ENCODE measurements at places on chromosomes 2 and 18.

DNA sequence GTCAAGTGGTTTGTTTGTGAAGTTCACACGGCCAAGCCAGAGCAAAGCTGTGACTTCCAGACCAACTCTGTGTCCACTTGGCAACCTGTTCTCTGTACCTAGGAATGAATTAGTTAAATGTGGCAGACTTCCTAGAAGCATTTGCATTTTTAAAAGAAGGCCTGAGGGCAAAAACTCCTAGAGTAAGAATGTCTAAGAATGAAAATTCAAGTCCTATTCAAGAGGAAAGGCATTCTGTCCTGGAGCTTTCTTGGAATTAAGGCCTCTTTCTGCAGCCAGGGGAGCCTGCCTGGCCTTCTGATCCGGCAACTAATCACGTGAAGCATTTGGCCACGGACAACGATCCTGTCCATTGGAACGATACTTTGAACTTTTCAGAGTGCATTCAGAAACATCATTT lies 155.0 kb downstream of the SETBP1 start:
- no peak for DNase-seq

DNA sequence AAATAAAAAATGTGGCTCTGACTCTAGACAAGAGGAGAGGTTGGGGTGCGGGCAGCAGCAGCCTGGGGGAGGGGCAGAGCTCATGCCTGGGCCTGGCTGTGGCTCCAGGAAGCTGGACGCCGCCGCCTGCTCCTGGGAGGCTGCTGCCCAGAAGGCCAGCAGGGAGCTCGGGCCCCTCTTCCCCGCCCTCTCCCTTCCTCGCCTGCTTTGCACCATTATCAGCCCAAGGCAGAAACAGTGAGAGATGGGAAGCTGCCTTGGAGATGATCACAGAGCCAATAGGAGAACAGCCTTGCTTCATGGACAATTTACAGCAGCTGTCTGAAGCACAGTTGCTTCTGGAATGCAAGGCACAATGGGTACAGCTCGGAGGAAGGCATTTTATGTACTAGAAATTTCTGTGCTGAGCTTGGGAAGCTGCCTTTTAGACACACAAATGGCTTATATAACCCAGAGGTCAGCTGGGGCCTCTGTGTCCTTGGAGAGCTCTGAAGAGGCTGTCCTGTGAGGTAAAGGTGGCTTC lies 55.3 kb upstream of the AFF3 start:
- DNase-seq: no peak

GRCh38 chr2:164141271-164141670 lies 405.5 kb upstream of the FIGN start:
- no peak for DNase-seq

DNA sequence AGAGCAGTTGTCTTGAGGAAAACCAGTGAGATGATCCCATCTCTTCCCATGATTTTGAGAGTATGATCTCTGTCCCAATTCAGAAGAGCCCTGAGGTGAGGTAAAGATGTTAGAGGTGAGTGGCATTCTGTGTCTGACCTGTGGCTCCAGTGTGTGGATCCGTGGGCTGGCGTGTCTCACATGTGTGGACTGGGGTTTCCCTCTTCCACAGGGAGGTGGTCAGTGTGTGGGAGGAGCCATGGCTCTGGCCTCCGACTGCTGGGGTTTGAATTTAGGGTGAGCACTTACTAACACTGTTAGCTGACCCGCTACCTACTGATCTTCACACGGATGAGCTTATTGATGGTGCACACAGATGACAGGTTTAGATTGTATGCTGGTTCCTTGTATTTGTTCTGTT lies 31.2 kb downstream of the ASAP2 start:
- no peak for DNase-seq

DNA sequence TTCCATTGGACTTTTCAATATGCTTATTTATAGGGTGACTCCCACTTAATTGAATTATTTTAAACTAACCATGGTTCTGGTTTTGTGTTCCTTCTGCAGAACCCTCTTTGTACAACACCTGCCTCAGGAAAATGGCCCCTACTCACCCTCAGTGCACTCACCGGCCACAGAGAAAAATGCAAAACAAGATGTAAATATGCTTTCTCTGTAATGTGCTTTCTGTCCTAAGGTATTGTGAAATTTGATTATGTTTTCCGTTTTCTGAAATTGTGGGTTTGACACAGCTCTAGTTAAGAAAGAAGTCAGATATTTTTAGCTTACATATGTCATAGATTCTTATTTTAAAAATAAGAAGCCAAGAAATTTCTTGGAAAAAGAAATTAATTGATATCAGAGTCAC lies 357.7 kb upstream of the SMIM21 start:
- DNase-seq: no peak

DNA sequence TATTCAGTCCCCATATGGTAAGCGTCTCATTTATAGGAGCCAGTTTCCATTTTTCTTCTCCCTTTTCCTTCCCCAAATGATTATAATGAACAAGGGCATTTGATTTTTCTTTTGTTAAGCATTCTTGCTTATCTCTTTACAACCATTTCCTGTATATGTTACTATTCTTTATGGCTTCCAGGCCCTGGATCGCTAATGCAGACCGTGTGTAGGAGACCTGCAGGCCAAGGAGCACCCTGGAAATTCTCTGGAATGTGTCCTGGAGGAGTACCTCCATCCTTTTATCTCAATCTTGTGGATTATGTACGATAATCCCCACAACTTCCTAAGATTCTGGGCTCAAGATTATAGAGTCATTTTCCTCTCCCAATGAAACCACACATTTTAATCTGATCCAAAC lies 439.6 kb upstream of the MMADHC start:
- no peak for DNase-seq

DNA sequence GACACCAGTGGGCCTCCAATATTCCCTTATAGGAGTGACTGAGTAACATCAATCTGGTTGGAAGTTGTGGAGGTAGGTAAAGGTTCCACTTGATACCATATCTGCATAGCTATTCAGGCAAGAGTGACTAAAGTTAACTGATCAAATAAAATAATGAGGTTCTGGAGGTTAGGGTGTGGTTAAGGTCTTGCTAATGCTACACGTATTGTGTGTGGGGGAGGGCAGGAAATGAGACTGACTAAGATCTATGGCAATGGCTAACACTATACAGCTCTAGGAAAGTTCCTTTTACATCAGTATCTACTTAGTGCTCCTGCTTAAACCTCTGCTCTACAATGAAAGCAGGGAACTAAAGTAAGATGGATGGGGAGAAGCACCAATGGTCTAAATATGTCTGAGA lies 149.1 kb upstream of the MGAT5 start:
- DNase-seq: no peak

- DNase-seq: no peak
Observed at GRCh38 chr2:88038263-88039105, 17.1 kb downstream of the KRCC1 start.

GRCh38 chr18:13494871-13495445 lies 231.4 kb downstream of the FAM210A start:
- DNase-seq: no peak

DNA sequence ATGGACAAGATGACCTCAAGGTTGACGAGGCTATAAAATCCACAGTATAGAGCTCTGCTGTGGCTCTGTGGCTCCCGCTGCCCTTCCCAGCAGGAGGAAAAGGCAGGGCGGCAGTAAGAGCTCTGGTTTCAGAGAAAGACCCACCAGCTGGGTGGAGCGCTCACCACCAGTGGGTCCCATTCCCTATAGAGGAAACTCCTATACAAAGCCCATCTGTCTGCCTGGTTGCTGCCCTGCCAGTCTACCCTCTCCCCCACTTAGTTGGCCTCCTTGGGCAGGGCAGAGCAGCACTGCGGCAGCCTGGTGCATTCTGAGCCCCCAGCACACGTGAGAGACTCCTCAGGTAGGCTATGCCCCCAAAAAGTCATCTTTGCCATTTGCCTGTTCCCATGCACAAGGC lies 26.5 kb downstream of the TNS1 start:
- no peak for DNase-seq

DNA sequence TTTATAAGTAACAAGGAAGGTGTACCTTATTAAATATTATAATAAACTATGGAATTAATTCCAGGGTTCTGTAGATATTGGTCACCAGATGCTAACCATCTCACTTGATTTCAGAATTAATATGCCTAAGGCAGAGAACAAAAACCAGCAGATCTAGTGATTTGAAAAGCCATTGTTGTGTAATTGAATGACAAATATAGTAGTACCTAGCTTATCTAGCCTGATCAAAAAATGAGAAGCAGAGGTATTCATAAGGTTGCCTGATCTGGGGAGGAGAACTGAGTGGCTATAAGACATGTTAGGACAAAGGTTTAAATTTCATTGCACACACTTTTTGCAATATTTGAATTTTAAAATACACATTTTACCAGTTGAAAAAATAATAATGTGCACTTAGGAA lies 132.0 kb upstream of the UBE2E3 start:
- no peak for DNase-seq

Measured in activated CD4-positive, CD25-positive, alpha-beta regulatory T cell (primary cell).